ENCODE measurements at places on chromosomes 11 and 22.

GRCh38 chr11:44775366-44775984, 48.7 kb downstream of the TSPAN18 start:
- peak; percentile 85 for DNase-seq

DNA sequence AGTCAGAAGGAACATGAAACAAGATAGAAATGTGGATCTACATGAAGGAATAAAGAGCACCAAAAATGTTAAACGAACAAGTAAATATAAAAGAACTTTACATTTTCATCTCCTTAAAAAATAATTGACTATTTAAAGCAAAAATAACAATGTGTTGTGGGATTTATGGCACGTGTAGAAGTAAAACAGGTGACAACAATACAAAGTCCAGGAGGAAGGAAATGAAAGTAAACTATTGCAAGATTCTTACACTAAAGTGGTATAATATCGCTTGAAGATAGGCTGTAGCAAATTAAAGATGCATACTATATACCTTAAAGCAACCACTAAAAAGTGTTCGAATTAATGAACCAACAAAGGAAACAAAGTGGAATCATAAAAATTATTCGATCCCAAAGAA, 5.5 kb downstream of the VPS37C start:
- no peak for DNase-seq

DNA sequence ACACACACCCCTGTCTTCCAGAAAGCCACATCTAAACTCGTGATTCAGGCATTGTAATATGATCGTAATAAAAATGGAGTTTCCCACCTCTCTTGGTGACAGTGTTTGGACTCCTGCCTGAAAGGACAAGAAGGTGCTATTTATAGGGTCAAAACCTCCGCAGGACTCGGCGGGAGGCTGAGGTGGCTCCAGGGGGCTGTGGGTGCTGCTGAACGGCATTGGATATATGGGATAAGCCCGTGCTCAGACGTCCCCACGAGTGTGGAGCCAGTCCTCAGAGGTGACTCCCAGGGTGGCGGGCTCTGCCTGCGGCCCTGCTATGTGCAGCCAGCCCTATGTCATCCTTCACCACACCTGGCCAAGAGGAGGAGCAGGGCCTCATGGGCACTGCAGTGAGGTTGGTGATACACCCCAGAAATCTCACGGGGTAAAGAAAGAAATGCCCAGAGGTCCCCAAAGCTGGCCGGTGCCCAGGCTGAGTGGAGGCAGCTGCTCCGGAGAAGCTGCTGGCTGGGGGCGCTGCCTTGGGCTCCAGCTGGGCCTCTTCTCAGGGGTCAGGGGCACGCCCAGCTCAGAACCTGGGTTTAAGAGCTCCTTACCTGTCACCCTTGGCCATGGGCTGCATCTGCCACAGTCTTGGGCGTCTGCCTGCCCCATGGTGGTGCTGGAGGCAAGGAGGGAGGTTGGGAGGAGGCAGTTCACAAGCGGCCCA, 5.1 kb upstream of the OSBPL5 start:
- no peak for DNase-seq

GRCh38 chr22:17725500-17725796, 48.8 kb downstream of the BID start:
- no peak for DNase-seq

DNA sequence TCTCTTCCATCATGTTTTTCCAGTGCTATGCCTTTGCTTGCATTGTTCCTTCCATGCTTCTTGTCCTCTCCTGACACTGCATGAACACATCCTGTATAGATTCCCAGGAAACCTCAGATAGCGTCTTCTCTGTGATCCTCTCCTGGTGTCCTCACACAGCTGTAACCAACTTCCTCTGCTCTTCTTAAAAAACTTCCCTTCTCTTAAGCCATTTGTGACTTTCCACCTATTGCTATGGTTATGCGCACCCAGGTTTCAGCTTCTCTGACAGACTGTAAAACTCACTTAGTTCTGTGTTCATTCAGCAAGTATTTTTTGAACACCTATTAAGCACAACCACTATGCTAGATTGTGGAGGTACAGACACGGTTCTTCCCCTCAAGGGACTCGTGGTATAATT, 5.1 kb upstream of the APLP2 start:
- DNase-seq, result no peak

GRCh38 chr11:65968600-65969482, 7.3 kb downstream of the SART1 start:
- DNase-seq, result no peak

DNA sequence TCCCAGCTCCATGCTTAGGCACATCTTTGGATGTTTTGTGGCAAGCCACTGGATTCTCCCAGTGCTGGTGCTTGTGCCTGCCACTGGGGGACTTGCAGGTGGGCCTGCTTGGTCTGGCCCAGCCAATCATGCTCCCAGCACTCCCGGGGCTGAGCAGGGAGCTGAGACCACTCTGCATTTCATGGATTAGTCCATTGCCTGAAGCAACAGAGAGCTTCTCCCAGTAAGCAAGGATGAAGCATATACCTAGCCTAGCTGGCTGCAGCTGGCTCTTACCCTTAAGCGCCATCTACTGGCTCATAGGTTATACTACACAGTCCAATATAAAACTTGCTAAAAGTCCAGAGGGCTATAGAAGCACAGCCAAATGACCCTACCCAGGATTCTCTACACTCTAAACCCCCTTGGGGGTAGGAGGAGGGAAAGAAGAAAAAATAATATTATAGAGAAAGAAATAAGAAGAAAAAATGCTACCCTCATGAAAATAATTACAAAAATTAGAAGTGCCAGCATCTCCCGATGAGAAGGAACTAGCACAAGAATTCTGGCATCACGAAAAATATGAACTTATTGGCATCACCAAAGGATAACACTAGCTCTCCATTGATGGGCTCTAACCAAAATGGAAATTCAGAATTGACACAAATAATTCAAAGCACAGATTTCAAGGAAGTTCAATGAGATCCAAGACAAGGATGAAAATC, 275.3 kb downstream of the C11orf87 start:
- DNase-seq, result peak; percentile 7

DNA sequence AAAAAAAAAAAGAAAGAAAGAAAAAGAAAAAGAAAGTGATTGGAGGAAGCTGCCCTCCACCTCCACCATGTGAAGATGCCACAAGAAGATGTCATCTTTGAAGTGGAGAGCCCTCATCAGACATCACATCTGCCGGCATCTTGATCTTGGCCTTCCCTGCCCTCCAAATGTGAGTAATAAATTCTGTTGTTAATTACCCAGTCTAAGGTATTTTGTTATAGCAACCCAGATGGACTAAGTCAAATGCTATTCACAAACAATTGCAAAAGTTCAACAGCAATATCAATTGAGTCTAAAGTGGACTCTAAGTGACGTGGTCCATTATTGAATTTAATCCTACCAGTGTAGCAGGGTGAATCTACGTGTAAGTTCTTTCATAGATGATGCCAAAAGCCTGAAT, 55.9 kb upstream of the NUP160 start:
- DNase-seq, result no peak

DNA sequence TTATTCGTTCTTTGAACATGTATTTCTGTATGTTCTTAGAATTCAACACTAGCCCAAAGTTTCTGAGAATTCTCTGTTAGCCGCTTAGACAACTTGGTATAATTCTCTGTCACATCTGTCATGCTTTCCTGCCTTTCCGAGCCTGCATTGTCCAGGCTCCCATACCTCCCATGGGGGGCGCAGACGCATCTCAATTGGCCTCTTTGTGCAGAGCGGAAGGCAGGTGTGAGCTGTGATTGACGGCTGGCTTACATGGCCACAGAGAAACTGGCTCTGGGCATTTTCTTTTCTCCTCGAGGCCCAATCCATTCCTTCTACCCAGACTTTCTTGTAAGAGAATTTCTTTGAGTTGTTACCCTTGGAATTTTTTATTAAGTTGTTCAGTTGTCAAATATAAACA, 132.7 kb upstream of the SESN3 start:
- DNase-seq, result no peak

DNA sequence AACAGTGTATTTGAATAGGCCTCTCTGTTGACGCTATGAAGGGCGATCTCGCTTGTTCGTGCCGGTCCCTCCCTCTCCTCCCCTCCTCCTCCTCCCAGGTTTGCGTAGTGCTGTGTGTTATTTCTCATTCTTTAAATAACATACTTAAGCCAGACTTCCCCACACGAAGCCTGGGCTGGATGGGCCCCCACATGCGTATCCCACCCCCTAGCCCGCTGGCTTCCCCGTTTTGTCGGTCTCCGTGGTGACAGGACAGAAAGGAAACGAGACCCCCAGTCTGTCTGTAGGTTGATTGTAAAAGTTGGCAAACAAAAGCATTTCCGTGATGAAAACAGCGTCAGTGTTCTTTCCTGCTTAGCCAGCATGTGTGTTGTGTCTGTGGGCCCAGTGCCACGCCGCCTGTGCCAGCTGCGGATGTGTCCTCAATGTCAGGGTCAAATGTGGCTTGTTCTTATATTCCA, 27.3 kb downstream of the FAM118A start:
- no peak for DNase-seq

DNA sequence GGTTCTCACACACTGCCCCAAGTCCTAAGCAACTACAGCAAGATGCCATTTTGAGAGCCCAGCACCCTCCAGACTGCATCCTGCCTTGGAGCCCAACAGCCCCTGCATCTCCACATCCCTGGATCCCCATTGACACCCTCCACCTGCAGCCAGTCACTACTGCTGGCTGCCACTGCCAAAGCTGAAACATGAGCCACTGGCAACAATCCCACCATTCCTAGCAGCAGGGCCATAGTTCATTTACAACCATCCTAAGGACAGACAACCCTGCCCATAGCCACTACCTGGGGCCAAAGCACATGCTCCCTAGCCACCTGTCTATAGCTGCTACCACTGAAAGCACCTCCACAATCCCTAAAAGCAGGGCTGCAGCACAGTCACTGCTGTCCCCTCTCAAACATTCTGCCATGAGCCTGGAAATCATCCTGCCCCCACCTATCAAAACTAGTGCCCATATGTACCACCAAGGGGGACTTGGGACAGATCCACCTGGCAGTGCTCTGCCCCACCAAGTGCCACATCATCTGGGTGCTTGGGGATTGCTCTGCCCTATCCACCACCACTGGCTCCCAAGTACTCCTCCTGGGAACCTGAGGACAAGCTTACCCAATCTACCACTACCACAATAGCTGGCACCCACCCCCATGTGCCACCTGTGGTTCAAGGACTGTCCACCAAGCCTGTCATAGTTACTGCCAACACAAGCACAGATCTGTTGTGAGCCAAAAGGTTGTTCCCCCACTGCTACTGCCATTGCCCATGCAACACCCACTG, 138.8 kb upstream of the SOX6 start:
- no peak for DNase-seq

DNA sequence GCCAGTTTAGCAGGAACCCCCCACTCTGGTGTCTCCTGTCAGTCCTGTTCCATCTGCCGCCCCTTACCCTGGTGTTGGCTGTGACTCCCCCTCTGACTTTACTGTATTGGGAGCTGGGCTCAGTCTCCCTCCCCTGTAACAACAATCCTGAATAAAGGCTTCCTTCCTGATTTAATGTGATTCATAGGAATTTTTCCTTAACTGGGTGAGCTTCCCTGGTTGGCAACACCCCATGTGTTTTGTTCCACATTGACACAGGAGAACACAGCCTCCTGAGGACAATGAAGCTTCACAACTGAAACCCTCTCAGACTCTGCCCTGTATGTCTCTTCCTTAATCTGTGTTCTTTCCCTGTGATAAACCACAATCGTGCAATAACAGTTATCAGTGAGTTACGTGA, 8.4 kb downstream of the APOL4 start:
- no peak for DNase-seq

DNA sequence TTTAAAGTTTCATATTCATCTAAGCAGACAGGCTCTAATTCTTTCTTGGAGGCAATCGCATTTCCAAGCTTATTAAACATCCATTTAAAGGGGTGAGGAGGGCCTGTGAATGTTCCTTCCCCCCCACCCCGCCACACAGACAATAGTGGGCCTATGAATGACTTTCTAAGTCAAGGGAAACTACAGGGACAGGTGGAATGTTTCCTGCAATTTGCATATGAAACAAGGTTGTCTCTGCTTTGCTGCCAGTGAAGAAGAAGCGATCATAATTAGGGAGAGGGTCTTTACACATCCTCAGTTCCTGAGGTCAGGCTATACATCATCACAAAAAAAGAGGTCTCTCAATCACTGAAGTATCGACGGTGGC, 127.9 kb upstream of the OPCML start:
- no peak for DNase-seq

- no peak for DNase-seq
These were observed 52.1 kb downstream of the CLTCL1 start for GRCh38 chr22:19239464-19239863.

DNA sequence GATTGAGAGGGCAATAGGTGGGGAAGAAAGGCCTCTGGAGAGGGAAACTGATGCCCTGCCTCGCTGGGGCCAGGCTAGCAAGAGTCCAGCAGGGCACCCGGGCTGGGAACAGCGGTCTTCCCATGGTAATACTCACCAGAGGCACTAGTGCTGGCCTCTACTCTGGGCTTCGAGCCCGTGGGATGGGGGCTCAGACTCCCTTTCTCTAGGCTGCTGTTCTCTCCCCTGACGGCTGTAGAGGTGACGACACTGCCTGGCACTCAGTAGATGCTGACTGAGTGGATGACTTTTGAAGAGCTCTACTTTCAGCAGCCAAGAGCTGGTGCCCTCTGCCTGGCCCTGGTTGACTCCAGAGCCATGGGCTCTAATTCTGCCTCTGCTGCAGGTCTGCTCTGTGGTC, 818 bp upstream of the C1QTNF4 start:
- no peak for DNase-seq

DNA sequence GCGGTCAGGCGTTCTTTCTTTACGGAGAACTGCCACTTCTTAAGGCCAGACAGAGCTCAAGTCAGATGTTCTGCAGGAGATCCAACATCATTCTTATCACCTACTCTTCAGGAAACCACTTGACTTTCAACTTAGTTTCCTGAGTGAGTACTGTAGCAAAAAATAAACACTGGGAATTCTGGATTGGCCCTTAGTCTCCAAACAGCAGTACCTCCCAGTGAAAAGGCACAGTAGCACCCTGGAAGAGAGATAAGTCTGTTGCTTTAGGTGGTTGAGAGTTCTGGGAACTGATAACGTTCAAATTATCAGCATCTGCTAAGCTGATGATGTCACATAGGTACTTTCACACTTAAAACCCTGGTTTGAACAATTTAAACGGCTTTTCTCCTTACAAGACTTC, 971.8 kb upstream of the TENM4 start:
- DNase-seq, result no peak

GRCh38 chr22:44412136-44412731, 85.8 kb downstream of the RTL6 start:
- no peak for DNase-seq
